ENCODE measurements at places on chromosomes 6 and 20. TPM values are rescaled to one million over a fixed set of nuclear protein-coding genes. Genes with fewer than 3 reads are reported as not detected.

GRCh38 chr6:158396136-158396535 is 83.9 kb downstream of the TULP4 start:
- DNase-seq, result no peak

DNA sequence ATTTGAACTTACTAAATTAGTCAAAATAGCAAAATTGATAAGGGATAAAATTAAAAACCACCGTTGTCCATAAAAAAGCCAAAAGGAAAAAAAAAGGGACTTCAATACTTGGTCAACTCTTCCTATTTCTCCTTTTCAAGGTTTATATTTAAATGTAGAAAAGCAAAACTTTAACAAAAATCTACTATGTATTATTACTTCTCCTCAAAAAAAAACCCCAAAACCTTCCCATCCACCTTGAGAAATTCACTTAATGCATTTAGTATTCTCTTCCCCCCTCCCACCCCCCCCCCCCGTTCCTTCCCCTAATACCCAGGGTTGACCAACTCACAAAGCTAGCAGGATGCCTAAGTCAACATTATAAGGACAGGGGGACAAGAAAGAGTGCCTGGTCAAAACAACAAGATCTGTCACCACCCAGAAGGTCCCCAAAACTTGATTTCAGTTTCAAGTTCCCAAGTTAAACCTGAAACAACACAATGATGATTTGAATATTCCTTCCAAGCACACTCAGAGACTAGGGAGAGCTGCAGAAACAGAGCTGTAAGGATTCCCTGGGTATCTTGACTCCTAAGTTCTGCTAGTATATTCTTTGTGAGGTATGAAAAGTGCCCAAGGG is 14.6 kb downstream of the GMDS start:
- no peak for DNase-seq

DNA sequence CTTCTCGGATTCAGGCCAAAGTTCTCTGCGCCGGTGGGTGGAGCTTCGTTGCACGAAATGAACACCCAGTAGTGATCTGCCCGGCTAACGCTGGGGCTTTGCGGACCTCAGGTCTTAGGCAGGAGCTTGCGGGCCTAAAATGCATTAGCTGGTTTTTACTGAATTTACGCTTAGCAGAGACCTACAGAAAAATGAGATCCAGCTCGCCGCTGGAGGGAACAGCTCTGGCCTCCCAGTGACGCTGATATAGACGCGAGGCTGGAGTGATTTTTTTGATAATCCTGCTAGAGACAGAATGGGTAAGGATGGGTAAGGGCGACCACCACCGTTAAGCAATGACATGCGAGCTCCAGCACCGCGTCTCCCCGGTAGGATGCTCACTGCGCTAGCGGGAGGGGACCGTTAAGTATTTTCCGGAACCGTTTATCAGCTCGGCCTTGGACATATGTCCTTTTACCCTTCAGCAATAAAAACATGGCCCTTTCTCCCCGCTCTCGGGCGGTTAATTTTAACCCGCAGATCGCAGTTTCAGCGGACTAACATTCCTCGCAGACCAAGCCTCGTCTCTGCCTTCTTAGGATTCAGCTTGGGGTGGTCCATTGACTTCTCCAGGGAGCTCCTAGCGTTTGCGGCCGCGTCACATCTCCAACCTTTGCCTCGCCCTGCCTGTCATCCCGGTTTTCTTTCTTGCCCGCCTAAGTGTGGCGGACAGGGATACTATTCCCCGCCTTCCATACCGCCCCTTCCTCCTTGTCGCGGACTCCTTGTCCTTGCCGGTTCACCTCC is 109.3 kb downstream of the GPX5 start:
- no peak for DNase-seq

Gene CASS4
- 3.4 TPM for total RNA-seq

DNA sequence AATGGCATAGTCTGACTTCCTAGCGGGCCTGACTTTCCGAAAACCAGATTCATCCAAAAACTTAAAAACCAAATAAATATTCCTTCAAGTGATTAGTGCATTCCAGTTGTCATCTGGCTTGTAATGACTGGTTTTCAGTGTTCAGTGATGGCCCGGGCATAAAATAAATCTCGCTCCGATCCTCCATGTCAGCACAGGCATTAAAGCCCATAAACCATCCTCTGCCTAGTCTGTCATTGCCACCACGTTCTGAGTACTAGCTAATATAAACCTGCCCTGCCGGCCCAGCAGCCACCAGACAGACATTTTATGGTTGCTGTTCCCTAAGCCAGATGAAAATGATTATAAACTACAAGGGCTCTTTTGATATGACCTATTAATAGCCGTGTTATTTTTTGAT is 232.3 kb upstream of the GMDS start:
- no peak for DNase-seq

- DNase-seq, result no peak
Observed at GRCh38 chr20:17155401-17155800, 71.4 kb upstream of the PCSK2 start.

GRCh38 chr20:9637889-9638288 is 123.5 kb downstream of the LAMP5 start:
- no peak for DNase-seq

DNA sequence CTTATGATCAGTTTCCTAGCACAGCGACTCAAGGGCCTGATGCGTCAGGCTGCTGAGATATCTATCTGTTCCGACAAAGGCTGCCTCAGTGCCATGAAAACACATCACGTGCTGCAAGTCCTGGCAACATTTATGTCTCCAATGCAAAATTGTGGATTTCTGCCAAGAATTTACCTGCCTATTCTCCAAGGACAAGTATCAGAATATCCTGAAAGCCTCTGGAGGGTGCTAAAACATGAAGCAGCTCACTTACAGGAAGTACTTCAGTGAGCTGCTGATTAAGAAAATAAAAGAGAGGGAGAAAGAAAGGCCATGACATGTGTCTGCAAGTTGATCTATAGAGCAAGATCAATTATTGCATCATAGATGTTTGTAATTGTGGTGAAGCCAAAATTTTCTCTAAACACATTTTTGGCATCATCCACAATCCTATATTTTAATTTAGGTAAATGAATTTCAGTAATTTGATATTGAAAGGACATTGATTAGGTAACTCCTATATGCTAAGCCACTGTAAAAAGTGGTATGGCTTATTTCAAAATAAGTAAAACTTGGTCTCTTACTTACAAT is 25.8 kb upstream of the TPBG start:
- no peak for DNase-seq

DNA sequence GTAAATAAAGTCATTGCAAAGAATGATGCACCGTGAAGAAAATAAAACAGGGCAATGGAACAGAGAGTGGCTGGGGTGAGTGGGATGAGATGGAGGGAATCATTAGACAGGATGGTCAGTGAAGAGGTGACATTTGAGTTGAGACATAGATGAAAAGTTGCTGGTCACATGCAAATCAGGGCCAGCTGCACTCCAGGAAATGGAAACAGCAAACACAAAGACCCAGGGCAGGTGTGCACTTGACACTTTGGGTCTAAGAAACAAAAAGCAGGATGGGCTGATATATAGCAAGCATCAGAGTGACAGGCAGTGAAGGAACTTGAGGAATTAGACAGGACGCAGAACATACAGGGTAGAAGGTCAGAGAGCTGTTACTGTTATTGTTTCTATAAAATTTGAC is 171.5 kb upstream of the RIPOR2 start:
- no peak for DNase-seq

DNA sequence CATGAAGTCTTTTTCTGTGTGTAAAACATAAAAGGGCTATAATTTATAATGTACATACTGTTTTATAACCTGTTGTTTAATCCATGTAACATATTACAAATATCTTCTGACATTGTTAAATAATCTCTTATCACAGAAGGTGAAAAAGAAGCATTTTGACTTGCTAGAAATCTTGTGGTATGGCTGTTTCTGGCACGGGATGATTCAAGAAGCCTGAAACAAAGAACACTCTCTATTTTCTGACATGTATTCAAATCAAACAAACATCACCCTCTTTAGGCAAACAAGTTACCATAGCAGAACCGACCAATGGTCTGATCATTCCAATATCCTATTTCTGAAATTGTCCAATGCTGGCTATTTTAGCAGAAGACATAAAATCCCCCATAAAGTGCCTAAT is 55.4 kb downstream of the HS3ST5 start:
- DNase-seq, result no peak

Gene NEDD9
- 252 TPM for total RNA-seq

All from aorta (tissue), 5 donors.